ENCODE measurements at places on chromosomes 1 and 21.

DNA sequence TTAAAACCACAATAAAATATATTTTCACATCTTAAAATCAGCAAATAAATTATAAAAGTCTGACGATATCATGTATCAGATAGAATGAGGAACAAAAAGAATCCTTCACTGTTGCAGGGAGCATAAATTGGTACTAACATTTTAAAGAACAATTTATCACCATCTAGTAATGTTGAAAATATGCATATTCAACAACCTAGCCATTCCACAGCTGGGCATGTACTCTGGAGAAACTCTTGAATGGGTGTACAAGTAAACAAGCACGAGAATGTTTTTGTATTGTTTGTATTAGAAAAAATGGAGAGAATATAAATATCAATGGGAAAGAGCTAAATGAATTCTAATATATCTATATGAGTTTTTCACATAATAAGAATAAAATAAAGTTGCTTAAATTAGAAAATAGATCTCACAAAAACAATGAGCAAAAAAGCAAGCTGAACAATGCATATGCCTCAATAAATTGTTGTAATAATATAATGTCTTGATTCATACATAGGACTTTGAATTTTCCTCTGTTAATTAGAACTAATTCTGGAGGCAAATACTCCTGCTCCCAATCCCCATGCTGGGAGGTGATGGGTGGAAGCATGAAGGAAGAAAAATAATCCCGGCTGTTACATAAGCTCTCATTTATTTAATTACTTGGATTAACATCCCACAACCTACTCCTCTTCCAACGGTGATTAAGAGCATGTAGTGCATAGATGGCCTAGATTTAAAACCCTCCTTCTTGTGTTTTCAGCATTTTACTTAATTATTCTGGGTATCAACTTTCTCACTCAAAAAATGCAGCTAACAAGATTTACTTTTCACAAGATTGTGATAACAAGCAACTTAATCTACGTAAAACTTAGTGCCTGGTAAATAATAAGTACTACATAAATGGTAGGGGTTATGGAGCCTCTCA, 5.5 kb upstream of the FMO2 start:
- DNase-seq = no peak

- DNase-seq = no peak
Measured at GRCh38 chr1:117591252-117591651, 14.6 kb upstream of the TENT5C start.

GRCh38 chr1:152968248-152968647, 2.2 kb upstream of the SPRR4 start:
- DNase-seq = no peak

DNA sequence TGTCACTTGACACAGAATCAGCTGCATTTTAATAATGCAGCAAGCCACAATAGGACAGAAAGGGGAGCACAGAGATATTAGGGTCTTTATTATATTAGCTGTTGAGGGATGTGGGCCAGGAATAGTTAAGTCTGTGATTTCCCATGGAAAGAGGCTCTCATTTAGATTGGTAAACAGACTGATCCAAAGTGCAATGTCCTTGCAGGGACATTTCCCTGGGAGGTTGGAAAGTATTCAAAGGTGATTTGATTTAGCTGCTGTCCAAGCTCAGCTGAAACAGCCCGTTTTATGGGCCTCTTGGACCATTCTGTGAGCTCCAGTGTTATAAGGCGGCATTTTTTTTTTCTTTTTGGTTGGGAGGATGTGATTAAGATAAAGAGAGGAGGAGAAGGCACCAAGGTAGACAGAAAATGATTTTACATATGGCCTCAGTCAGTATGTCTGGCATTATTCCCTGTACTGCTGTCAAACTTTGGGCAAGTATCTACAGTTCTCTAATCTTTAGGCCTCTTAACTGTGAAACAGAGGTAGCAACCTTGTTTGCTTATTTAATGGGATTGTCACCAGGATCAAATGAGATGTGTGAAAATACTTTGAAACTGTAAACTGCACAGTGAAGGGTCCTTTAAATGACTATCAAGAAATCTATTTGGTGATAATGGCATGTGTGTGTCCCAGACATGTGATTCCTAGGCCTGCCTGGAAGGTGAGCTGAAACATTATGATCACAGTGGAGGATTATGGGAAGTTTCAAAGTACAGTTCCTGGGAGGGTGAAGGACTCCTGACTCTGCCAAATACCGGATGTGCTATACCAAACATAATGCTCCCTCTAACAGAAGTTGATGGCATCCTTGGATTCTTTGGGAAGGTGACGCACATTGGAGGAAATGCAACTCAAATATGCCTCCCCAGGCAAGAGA, 62.2 kb downstream of the NOS1AP start:
- DNase-seq = no peak

DNA sequence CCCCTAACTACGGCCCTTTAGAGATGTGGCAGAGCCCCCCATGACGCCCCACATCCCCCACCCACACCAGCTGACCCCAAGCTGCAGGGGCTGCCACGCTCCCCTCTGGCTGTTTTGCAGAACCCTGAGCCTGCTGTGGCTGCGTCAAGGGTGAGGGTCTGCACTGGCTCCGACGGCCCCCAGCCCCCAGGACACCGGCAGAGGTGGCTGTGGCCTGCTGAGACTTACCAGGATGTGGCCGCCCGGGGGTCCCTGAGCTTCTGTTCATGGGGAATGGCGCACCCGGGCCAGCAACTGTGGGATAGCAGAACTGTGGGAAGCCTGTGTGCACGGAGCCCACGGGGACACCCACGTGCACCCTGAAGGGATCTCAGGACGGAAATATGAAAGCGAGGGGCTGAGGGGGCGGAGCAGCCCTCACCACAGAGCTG, 12.8 kb upstream of the RNF223 start:
- no peak for DNase-seq

DNA sequence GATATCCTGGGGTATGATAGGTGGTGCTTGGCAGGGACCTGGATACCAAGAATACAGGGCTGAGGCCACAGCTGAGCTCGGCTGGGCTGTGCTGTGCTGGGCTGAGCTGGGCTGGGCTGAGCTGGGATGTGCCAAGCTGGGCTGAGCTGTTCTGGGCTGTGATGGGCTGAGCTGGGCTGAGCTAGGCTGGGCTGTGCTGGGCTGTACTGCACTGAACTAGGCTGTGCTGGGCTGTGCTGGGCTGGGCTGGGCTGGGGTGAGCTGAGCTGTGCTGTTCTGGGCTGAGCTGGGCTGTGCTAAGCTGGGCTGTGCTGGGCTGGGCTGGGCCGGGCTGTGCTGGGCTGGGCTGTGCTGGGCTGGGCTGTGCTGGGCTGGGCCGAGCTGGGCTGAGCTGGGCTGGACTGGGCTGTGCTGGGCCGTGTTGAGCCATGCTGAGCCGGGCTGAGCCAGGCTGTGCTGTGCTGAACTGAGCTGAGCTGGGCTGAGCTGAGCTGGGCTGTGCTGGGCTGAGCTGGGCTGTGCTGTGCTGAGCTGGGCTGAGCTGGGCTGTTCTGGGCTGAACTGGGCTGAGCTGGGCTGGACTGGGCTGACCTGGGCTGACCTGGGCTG, 94.7 kb upstream of the ACTRT2 start:
- no peak for DNase-seq

DNA sequence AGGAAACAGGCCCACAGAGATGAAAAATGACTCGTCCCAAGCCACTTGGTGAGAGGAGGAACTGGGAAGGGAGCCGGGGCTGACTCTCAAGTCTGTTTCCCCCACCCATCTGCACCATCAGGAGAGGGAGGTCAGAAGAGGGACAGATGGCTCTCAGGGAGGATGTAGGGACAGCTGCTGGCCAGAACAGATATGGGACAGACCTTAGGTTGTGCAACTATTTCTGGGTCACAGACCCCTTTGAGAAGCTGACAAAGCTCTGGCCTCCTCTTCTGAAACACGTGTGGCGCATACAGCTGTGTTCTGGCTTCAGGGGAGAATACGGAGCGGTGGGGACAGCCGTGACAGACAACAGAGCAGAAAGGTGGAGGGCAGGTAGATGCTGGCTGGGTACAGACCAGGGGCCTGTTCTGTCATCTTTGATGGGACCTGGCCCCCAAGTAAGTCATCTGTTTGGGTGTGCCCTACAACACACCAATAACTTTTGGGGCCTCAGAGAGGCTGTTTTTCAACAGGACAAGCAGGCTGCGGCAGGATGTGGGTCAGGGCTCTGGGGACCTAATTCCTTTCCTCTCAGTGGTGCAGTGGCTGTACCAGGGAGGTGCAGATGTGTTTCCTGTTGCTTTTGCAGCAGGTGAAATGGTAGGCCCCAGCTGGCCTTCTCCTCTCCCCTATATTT, 7.3 kb downstream of the SH3BGRL3 start:
- DNase-seq = peak; percentile 40

- no peak for DNase-seq
Measured at GRCh38 chr1:119647228-119647733, 785 bp downstream of the ZNF697 start.

DNA sequence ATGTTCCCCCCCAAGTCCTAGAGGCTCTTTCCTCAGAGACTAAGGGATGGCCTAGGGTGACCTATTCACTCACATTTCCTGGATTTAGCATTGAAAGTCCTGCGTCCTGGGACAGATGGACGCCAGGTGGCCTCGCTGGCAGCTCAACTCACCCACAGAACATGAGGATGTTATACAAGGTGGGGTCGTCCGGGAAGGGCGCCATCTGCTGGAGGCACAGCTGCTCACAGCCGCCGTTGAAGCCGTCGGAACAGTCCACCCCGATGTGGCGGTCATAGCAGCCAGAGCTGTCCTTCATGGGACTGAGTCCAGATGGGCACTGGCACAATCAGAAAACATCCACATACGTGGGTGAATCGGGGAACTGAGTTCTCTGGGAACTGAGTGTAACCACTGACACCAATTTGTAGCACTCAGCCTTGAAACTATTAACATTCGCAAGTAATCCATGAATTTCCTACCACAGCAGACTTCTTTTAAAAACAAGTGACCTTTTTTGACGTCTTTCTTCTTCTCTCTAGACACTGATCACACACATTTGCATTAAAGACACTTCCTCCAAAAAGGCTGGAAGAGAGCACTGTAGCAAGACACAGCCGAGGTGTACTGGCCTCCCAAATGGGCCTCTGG, 215.4 kb downstream of the ASTN1 start:
- no peak for DNase-seq

GRCh38 chr1:83923553-83923952, 75.4 kb downstream of the TTLL7 start:
- no peak for DNase-seq

GRCh38 chr1:181926697-181927096, 134.8 kb downstream of the ZNF648 start:
- DNase-seq = no peak

GRCh38 chr1:84892705-84893618, at the start of gene LPAR3:
Gene LPAR3, minus strand, starts transcription at chr1:84893206. Its CDS starts 27,086 bp downstream, at chr1:84866120.
- DNase-seq = no peak

- DNase-seq = no peak
Measured at GRCh38 chr1:114740331-114740730, 17.5 kb downstream of the CSDE1 start.

- DNase-seq = no peak
Measured at GRCh38 chr1:202642619-202643291, 67.5 kb downstream of the SYT2 start.

DNA sequence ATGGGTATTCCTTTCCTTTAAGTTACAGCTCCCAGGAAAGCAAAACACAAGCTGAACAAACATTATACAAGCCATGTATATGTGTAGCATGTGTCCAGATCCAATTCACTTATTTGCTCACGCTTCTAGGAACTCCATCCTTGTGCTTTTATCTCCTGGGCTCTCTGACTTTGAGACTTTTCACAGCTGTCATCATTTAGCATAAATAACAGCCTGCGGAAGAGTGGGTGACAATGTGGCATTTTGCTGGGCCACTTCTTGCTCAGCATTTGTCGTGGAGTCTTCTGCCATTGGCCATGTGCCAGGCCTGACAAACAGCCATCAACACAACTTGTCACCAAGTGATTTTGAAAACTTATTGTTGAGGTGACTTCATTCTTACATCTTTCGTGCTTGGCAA, 164.3 kb downstream of the KIF26B start:
- no peak for DNase-seq

GRCh38 chr1:51119331-51119730, 17.3 kb downstream of the C1orf185 start:
- DNase-seq = no peak

DNA sequence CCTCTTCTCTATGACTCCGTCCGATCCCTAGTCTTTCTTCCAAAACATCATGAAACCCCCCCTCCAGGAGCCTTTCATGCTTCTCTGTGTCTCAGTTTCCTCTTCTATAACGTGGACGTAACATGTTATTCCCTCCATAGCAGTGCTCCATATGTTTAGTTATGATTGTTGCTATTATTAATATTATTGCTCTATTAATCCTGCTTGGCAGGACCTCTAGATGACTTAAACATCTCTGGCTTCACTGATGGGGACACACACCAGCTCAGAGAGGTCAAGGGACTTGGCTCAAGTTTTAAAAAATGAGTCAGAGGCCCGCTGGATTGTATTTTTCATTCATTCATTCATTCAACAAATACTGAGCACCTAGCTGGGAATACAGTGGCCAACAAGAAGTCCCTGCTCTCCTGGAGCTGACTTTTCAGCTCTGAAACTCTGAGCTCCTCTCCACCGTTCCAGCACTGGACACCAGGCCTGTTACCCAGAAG, 404 bp upstream of the CPLANE2 start:
- DNase-seq = no peak

DNA sequence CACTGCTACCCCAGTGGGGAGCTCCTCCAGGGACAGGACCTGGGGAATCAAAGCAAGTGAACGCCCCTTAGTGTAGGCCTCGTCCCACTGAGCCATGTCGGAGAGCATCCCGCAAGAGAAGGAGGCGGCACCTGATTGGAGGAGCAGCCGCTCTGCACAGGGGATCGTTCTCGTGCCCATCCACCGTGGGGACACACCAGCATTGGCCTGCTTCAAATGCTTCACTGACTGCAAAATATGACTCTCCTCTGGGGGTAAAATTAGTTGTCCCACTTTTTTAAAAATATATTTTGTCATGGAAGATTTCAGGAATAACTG, 111.0 kb downstream of the PDE9A start:
- no peak for DNase-seq

DNA sequence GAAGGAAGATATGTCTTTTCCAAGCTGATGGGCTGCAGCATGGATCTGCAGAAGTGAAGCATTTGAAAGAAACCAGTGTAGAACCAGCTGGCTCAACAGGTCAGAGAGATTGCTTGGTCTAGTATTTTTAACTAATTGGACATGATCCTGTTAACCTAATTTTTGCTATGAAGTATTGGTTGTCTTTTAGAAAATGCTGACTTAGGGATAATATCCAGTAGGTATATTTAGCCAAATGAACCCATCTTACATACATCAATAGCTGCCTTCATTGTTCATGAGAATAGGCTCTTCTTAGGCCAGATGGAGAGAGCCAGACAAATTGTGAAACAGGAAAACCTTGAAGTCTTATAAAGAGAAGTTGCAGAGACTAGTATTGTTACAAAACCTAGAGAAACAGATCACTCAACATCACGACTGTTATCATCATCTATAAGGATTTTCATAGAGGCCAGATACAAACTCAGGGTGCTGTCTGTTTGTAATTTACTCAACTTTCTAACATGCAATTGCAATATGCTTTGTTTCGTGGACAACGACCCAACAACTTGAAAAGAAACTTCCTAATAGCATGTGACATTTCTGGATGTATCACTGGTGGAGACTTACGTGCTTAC, 148.2 kb downstream of the DISC1 start:
- DNase-seq = no peak

Data from activated CD4-positive, alpha-beta T cell treated with anti-CD3 and anti-CD28 coated beads for 1 hour (primary cell).